Stimulated activated CD4-positive, alpha-beta T cell treated with anti-CD3 and anti-CD28 coated beads, Interleukin-12 subunit alpha, Interleukin-12 subunit beta, amount 100 ng/mL, for 48 hours (primary cell): ENCODE measurements at places on chromosomes 3 and 15.

GRCh38 chr3:14630404-14631100 is 21.0 kb upstream of the CCDC174 start:
- DNase-seq, result no peak

DNA sequence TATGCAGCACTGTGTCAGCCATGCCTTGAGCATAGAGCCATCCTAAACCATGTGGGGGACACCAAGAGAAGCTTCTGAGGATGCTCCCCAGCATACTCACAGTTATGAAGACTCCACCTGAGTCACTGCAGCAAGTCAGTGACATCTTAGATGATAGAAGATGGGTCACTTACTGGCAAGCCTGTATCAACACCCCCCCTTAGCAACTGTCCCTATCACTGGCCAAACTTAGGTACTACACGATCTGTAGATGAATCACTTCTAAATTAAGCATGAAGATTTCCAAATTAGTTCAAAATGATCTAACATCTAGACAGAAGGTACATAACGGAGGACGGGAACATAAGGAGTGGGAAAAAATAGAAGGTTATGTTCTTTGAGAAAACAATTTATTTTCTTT is 13.2 kb upstream of the LMCD1 start:
- DNase-seq, result no peak

DNA sequence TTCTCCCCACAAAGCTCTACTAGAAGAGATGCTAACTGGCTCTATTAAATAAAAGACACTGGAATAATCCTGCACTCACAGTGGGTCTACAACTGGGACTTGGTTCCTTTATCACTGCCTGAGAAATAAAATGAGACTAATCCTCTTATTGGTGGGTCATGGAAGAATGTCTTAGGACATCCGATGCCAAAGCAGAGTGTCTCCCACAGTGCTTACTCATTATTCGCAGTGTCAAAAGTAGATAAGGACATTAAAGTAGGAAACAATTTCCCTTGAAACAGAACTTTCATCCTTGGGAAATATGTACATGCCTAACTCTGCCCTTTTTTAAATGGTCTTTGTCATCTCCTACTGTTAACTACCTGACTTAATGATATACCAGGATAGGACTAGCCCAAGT is 71.5 kb downstream of the GSK3B start:
- DNase-seq, result no peak

DNA sequence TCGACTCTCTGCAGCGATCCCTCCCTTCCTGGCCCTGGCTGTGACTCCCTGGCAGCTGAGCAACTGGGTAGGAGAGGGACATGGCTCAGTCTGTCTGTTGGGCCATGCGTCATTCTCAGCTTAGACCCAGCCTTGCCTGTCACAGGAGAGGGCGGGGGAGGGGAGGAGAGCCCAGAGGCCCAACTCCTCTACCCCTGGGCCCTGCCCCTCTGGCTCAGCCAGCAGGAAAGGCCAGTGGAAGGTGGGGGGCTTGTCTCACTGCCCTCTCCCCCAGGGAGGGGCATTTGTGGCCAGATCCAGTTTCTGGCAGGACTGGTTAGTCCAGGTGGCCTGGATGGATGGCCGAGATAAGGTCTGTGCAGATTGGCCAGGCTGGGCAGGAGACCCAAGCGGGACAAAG is 31.6 kb downstream of the DNAJB8 start:
- no peak for DNase-seq

- DNase-seq, result no peak
Observed at GRCh38 chr3:120462409-120462959, 11.7 kb upstream of the FSTL1 start.

DNA sequence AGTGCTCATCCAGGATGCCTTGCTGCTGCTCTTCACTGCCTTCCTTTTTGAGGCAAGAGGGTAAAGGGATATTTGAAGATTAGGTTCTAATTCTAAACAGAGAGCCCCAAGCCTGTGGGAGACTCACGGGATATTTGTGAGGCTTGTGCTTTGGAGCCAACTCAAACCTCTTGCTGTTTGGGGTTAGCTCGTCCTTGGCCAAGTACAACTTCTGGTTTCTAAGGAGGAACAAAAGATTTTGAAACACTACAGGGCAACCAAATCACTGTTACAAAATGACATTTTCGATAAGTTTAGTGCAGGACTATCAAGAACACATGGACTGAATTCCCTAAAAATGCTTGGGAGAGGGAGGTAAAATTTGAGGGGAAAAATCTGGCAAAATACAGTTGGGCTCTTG is 190.2 kb downstream of the RORA start:
- DNase-seq, result no peak

DNA sequence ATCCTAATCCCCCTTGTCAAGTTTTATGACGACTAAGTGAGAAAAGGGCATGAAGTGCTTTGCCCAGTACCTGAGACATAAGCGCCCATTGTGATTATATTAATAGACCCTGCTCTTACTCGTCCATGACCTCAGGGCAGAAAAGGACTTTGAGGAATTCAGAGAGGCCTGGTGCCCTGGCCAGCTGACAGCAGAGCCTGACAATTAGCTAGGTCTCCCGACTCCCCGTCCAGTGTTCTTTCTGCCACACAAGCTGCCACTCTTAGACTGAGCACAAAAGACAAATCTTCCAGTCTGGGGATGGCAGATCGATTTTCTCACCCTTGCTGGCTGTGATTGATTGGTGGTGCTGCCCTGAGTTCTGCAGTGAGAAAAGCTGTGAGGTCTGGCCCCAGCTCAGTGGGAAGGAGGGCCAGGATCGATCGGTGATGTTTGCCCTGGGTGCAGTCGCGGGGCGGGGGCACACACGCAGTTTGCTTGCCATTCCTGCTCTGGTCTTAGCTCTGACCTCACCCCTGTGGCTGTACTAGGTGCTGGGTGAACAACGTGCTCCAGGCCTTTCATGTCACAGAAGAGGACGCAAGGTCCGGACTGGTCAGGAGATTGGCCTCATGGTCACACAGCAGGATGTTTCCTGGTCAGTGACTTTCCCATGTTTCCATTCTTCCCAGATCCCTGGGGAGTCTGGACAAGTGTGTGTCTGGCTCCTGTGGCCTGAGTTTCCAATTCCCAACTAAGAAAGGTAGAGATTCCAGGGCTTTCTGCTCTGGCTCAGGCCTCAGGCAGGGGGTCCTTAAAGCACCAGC is 67.4 kb upstream of the TLE3 start:
- no peak for DNase-seq

- DNase-seq, result no peak
Observed at GRCh38 chr3:40169983-40170382, 139.5 kb upstream of the EIF1B start.

DNA sequence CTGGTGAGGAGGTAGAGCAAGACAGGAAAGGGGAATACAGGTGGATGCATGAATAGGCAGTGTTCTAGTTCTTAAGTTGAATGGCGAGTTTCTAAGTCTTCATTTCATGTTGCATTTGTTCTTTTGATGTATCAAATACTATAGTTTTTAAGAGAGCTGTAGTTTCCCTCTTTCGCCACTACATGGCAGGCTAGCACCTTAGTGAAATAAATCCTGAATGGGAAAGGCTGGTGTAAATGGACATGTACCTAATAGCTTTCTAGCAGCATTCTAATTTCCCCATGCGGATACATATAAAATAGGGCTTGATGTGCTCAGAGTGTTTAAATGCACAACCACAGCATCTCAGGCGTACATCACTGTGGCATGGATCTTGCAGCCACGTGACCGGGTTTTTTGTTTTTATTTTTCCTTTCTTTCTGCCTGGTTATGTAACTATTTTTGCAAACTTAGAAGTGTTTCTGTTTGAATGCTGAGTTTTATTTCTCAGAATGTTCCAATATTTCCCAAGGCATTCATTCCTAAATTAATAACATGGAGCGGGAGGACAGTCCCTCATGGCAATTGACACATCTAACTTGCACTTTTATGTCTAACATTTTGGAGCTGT is 23.5 kb upstream of the CLN6 start:
- peak; percentile 45 for DNase-seq

- DNase-seq, result no peak
Observed at GRCh38 chr3:69914395-69914794, 85.1 kb upstream of the SAMMSON start.

GRCh38 chr15:94032571-94032970 is 198.8 kb upstream of the MCTP2 start:
- DNase-seq, result no peak

GRCh38 chr15:46386356-46386755 is 751.5 kb downstream of the SQOR start:
- DNase-seq, result no peak
